ENCODE measurements at places on chromosomes 6 and 20. TPM values are rescaled to one million over a fixed set of nuclear protein-coding genes. Genes with fewer than 3 reads are reported as not detected.

Gene SUMO4
- not detected for total RNA-seq

Gene PACSIN1
- total RNA-seq = not detected

Gene AHI1
- 11.7 TPM for total RNA-seq

Gene CCN6
- total RNA-seq = not detected

Gene TRIM40
- total RNA-seq = not detected

Gene TRIM15
- not detected for total RNA-seq

Gene TGM3
- total RNA-seq = not detected

Gene BACH2
- total RNA-seq = 8.1 TPM

Gene CYB5R4
- 22.6 TPM for total RNA-seq

Gene SLC44A4
- total RNA-seq = 0.54 TPM

Gene LINC00237
- not detected for total RNA-seq

Gene RNF217
- total RNA-seq = 12.8 TPM

Gene HLA-C
- 934 TPM for total RNA-seq

Gene SIRPD
- total RNA-seq = not detected

Gene RAET1L
- total RNA-seq = not detected

Gene C20orf204
- total RNA-seq = not detected

Gene PDSS2
- total RNA-seq = 22.3 TPM

Gene SCUBE3
- total RNA-seq = not detected

Gene DPPA5
- total RNA-seq = not detected

Gene CTAGE9
- total RNA-seq = not detected

Gene HLA-DPA1
- total RNA-seq = not detected

Gene PARD6B
- 82.5 TPM for total RNA-seq

Gene FILIP1
- total RNA-seq = not detected

Gene SAMHD1
- 9.8 TPM for total RNA-seq

Gene ABHD16B
- total RNA-seq = not detected

Gene IYD
- total RNA-seq = not detected

Gene ARHGAP18
- total RNA-seq = 17.3 TPM

Gene RNF144B
- 37.7 TPM for total RNA-seq

Gene ERVFRD-1
- total RNA-seq = not detected

Gene LRP11
- 18.8 TPM for total RNA-seq

Gene LIN28B
- not detected for total RNA-seq

Gene TULP1
- total RNA-seq = not detected

Gene ZNF133
- total RNA-seq = 15.7 TPM

Gene WFDC12
- total RNA-seq = not detected

Gene ADGRF4
- total RNA-seq = 3.9 TPM

Gene HSPA12B
- total RNA-seq = not detected

Data from Caki2 (cell line).